ENCODE measurements at places on chromosomes 3 and 15. TPM values are rescaled to one million over a fixed set of nuclear protein-coding genes. Genes with fewer than 3 reads are reported as not detected.

GRCh38 chr15:46127361-46127874 lies 492.6 kb downstream of the SQOR start:
- DNase-seq, result no peak

DNA sequence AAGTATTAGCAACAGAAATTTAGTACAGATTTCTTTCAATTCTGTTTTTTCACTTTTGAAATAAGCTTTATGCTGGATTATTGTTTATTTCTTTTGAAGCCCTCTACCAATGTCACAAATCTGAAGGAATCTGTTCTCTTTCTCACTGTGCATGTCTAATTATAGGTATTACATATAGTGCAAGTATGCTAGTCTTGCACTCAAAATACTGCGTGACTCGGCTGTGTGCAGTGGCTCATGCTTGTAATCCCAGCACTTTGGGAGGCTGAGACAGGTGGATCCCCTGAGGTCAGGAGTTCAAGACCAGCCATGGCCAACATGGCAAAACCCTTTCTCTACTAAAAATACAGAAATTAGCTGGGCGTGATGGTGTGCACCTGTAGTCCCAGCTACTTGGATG lies 95.8 kb upstream of the PLAAT1 start:
- no peak for DNase-seq

GRCh38 chr3:43094381-43094780 lies 11.5 kb downstream of the POMGNT2 start:
- DNase-seq, result no peak

- no peak for DNase-seq
Observed at GRCh38 chr3:46664971-46665762, 28.3 kb downstream of the ALS2CL start.

The PLA1A gene
- polyA plus RNA-seq, result 6.0 TPM

Data from left renal cortex interstitium (tissue), 4 donors.